ENCODE measurements at places on chromosomes 16 and 17. TPM values are rescaled to one million over a fixed set of nuclear protein-coding genes. Genes with fewer than 3 reads are reported as not detected.

Gene MGRN1
- 30.8 TPM for polyA plus RNA-seq

Gene TBC1D3E
- not detected for polyA plus RNA-seq

Gene C1QTNF8
- polyA plus RNA-seq: not detected

Gene ULK2
- 9.2 TPM for polyA plus RNA-seq

Gene ACLY
- polyA plus RNA-seq: 101 TPM

Gene KRTAP4-5
- not detected for polyA plus RNA-seq

Gene CRHR1
- polyA plus RNA-seq: not detected

Gene GABARAP
- polyA plus RNA-seq: 1,031 TPM

Gene KRT36
- not detected for polyA plus RNA-seq

Gene MAPK7
- 49.0 TPM for polyA plus RNA-seq

Gene CDH16
- polyA plus RNA-seq: 2.2 TPM

Gene SLC16A11
- 2.4 TPM for polyA plus RNA-seq

Gene HIGD1B
- polyA plus RNA-seq: not detected

Gene GALK1
- polyA plus RNA-seq: 139 TPM

Gene DPEP2
- 1.1 TPM for polyA plus RNA-seq

Gene ALOX12
- 0.40 TPM for polyA plus RNA-seq

Gene CTRB2
- not detected for polyA plus RNA-seq

Gene RNU2-1
- polyA plus RNA-seq: not detected

Gene KRT39
- not detected for polyA plus RNA-seq

Gene GAS2L2
- polyA plus RNA-seq: not detected

Gene MTHFSD
- polyA plus RNA-seq: 15.3 TPM

Gene UBTF
- polyA plus RNA-seq: 41.1 TPM

Gene EZH1
- polyA plus RNA-seq: 18.4 TPM

Gene C17orf78
- 0.54 TPM for polyA plus RNA-seq

Gene CHST5
- not detected for polyA plus RNA-seq

Gene ABCA6
- 1.6 TPM for polyA plus RNA-seq

Gene TK1
- 31.9 TPM for polyA plus RNA-seq

Gene SDR42E2
- polyA plus RNA-seq: not detected

Gene AGRP
- polyA plus RNA-seq: 0.93 TPM

Gene NUPR1
- polyA plus RNA-seq: 130 TPM

Gene PRR29
- 1.4 TPM for polyA plus RNA-seq

Gene PTRH2
- polyA plus RNA-seq: 38.7 TPM
